ENCODE measurements at places on chromosomes 1 and 21. TPM values are rescaled to one million over a fixed set of nuclear protein-coding genes. Genes with fewer than 3 reads are reported as not detected.

GRCh38 chr1:91325456-91325855 is 79.2 kb downstream of the HFM1 start:
- H3K27ac ChIP-seq, result no peak overlapping the region
- no peaks in the 10 kb centered on the region for H3K27me3 ChIP-seq
- DNase-seq, result no peak
- no peaks in the 10 kb centered on the region for H3K4me1 ChIP-seq
- no peaks in the 10 kb centered on the region for H3K36me3 ChIP-seq

GRCh38 chr1:236522937-236523703 is 662 bp upstream of the LGALS8 start:
- peak overlapping the region; percentile 95 for H3K4me3 ChIP-seq
- peak; percentile 58 for DNase-seq
- no peaks in the 10 kb centered on the region for H3K4me1 ChIP-seq
- no peaks in the 10 kb centered on the region for H3K36me3 ChIP-seq
- peak overlapping the region; percentile 87 for H3K27ac ChIP-seq

DNA sequence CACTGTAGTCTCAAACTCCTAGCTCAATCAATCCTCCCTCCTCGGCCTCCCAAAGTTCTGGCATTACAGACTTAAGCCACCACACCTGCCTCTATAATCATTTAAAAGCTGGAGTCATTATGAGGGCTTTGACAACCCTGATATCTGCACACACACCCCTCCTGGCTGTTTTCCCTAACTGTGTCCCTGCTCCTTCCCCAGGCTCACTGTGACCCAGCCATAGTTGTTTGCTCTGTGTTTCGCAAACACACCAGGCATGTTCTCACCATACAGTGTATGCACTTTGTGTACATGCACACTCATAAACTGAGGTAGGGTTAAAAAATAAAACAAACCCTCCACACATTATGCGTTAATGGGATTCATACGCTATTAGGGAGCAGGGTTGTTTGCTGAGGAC is 21.8 kb upstream of the IL20 start:
- no peak overlapping the region for H3K27ac ChIP-seq
- no peak overlapping the region for H3K4me3 ChIP-seq
- no peaks in the 10 kb centered on the region for H3K36me3 ChIP-seq
- H3K4me1 ChIP-seq, result no peaks in the 10 kb centered on the region

Gene SPRR1B
- not detected for total RNA-seq

DNA sequence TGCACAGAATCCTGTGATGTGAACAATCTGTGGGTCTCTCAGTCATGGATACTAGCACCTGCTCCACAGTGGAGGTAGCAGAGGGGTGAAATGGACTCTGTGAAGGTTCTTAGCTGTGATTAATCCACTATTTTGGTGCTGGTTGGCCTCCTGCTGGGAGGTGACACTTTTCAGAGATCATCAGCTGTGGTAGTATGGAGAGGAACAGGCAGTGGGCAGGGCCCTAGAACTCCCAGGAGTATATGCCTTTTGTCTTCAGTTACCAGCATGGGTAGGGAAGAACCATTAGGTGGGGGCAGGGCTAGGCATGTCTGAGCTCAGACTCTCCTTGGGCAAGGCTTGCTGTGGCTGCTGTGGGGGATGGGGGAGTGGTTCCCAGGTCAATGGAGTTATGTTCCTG is 54.0 kb upstream of the KCNJ15 start:
- H3K4me3 ChIP-seq, result no peak overlapping the region
- H3K27ac ChIP-seq, result no peak overlapping the region
- DNase-seq, result no peak
- no peaks in the 10 kb centered on the region for H3K4me1 ChIP-seq
- H3K36me3 ChIP-seq, result no peaks in the 10 kb centered on the region
- no peaks in the 10 kb centered on the region for H3K27me3 ChIP-seq

Gene SLC30A10
- 0.18 TPM for total RNA-seq

Gene SH3D21
- 10.6 TPM for total RNA-seq

Gene LCE1B
- not detected for total RNA-seq

Gene ACOT11
- 18.6 TPM for total RNA-seq
